ENCODE measurements at places on chromosomes 6 and 20. TPM values are rescaled to one million over a fixed set of nuclear protein-coding genes. Genes with fewer than 3 reads are reported as not detected.

DNA sequence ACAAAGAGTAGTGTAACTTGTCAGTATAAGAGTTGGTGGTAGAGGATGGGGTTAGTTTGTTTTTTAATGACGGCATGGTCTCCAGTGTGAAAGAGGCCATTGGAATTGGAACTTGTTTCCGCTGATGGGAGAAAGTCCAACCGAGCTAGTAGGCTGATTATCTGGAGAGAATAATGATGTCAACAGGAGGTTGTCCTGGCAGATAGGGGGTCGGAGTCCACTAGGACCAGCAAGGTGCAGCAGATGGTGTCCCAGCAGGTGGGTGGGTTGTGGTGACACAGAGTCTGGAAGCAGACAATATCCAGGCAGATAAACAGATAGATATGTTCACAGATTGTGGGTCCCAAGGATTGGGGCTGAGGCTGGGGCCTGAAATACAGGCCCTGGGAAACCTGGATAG lies 35.1 kb downstream of the PKIB start:
- H3K27me3 ChIP-seq, result no peaks in the 10 kb centered on the region
- no peak overlapping the region for H3K27ac ChIP-seq
- no peaks in the 10 kb centered on the region for H3K36me3 ChIP-seq

- no peak overlapping the region for H3K27ac ChIP-seq
- H3K4me1 ChIP-seq, result no peaks in the 10 kb centered on the region
- H3K36me3 ChIP-seq, result no peaks in the 10 kb centered on the region
- H3K4me3 ChIP-seq, result no peak overlapping the region
- DNase-seq, result no peak
Measured at GRCh38 chr6:102662851-102663250, 1269.3 kb downstream of the GRIK2 start.

GRCh38 chr6:86615299-86615698 lies 322.0 kb upstream of the HTR1E start:
- H3K4me3 ChIP-seq, result no peak overlapping the region
- H3K27me3 ChIP-seq, result no peaks in the 10 kb centered on the region
- no peak overlapping the region for H3K27ac ChIP-seq
- no peaks in the 10 kb centered on the region for H3K4me1 ChIP-seq
- no peak for DNase-seq

GRCh38 chr6:28953039-28953584 lies 29.3 kb upstream of the TRIM27 start:
- H3K27ac ChIP-seq, result no peak overlapping the region
- H3K27me3 ChIP-seq, result no peaks in the 10 kb centered on the region
- H3K4me1 ChIP-seq, result no peaks in the 10 kb centered on the region
- H3K36me3 ChIP-seq, result no peaks in the 10 kb centered on the region
- peak; percentile 60 for DNase-seq

DNA sequence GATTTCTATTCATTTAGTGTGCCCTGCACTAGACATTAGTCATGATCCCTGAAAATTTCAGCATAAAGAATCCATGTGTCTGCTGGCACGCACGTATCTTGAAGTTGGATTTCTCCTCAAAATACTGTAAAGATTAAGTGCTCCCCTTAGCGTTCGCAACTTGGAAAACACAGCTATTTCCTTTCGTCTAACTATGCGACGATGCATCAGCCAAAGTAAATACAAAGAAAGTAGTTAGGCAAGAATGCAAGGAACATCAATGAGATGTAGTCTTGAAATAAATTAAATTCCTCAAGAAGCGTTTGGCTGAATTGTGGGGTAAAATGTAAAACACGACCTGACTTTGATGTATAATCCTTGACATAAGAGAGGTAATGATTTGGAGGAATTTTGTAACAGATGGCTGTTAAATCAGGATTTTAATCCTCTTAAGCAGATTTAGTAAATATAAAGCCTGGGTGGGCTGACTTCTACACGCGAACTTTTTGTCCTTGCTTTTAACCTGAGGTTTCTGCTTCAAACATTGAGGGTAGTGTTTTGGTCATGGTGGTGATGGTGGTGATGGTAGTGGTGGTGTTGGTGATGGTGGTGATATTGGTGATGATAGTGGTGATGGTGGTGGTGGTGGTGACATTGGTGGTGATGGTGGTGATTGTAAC lies 88.2 kb downstream of the FOXF2 start:
- H3K36me3 ChIP-seq, result no peaks in the 10 kb centered on the region
- H3K27me3 ChIP-seq, result no peaks in the 10 kb centered on the region
- H3K4me1 ChIP-seq, result no peaks in the 10 kb centered on the region

DNA sequence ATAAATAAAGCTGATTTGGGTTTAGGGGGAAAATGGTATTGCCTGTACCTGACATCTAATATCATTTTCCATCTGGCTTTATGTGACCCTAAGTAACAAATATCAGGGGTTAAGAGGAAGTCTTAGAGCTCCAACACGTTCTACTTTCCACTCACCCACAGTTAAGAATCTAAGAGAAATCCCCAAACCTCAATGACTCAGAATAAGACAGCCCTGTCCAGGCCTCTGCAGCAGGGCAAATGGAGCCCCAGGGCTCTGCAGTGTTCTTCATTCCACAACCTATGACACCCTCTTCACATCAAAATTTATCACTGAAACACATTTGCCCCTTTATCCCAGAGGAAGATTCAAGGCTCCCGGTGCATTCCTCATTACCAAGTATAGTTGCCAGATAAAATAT lies 20.3 kb upstream of the TENT5A start:
- H3K27me3 ChIP-seq, result no peaks in the 10 kb centered on the region
- no peaks in the 10 kb centered on the region for H3K4me1 ChIP-seq
- no peak overlapping the region for H3K27ac ChIP-seq

The HRH3 gene
- total RNA-seq, result not detected

The C20orf204 gene
- total RNA-seq, result 3.3 TPM

The LST1 gene
- 4.8 TPM for total RNA-seq

The SLC25A27 gene
- total RNA-seq, result 7.6 TPM

The COL21A1 gene
- 1.9 TPM for total RNA-seq

The CRYBG1 gene
- total RNA-seq, result 80.5 TPM

All from colonic mucosa (tissue), 4 donors.